Activated T-cell treated with anti-CD3 and anti-CD28 coated beads, Interleukin-2, amount 50 U/mL, for 1 hour (primary cell): ENCODE measurements at places on chromosomes 7 and 10.

- DNase-seq: no peak
Observed at GRCh38 chr10:124688386-124688785, 55.8 kb downstream of the FAM53B start.

DNA sequence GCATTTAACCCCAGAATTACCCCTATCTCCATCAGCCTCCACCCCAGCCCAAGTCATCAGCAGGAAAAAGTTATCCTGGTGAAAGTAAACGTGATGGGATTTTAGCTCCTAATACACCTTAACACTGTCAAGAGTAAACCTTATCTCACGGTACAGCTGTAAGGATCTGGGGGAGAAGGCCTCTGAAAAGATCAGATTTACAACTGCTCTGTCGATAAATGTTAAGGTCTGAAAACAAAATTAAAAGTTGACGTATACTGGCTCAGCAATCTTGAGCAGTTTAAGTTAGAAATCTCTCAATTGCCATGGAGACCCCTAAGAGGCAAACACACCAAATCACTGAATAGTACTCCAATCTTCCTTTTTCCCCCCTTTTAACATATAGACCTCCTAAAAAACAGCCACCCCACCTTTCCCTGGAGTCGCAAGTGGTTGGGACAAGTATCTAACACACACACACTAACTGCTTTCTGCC, 6.1 kb downstream of the SKAP2 start:
- DNase-seq: no peak

DNA sequence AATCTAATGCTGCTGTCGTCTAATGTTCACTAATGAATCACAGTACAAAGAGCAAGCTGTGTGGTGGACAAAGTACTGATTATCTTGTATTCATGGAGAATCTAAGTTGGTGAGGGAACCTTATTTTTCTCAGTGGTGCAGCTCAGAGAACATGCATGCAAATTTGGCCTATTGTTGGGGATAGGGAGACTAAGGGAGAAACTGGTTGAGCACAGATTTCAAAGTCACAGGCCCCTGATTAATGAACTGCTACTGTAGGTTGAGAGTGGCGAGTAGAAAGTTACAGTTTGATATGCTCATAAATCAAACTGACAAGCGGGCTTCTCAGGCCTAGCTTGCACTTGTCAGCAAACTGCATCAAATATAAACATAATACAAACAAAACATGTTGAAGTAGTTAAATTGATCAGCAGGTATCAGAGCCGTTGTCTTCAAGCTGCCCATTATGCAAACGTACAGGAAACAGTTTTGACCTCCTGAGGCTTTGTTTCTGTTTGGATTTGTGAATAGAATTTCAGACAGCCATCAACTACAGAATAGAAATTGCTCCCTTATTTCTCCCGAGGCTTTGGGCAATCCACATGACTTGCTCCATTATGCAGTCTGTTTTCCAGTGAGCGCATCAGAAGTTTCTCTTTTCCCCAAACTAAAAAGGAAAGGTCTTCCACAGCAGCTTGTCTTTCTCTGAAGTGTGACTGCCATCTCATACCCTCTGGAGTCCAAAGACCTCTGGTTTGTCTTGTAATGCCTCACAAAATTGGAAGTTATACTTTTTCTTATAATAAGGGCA, 215.8 kb downstream of the FOXP2 start:
- DNase-seq: no peak

DNA sequence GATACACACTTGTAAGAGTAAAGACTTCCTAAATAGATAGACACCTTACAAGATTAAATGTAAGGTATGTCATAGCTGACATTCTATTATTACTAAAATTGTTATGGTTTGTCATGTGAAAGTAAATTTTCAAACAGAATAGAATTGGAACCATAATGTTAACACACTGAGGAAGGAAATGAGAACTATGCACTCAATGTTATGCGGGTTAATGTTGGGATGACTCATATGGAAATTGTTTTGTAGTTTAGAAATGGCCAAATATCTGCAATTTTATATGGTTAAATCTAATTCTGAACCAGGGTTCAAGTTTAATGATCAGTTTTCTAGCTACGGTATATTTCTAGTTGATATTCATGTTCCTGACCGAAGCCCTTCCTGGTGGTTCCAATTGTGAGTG, 214.2 kb upstream of the ADO start:
- DNase-seq: no peak

GRCh38 chr7:90239050-90239449, 5.9 kb upstream of the CFAP69 start:
- no peak for DNase-seq

GRCh38 chr10:12518024-12518423, 168.7 kb downstream of the CAMK1D start:
- DNase-seq: no peak

DNA sequence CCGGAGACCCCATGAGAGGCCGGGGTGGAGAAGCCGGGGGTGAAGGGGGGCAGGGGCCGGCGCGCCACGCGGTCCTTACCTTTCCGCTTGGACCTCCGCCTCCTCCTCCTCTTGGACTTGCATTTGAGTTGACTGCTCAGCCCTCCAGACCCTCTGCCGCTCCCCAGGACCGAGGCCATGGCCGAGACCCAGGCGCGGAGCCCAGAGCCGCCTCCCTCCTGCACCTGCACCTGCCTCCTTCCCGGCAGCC, 428 bp downstream of the ADARB2 start:
- no peak for DNase-seq

DNA sequence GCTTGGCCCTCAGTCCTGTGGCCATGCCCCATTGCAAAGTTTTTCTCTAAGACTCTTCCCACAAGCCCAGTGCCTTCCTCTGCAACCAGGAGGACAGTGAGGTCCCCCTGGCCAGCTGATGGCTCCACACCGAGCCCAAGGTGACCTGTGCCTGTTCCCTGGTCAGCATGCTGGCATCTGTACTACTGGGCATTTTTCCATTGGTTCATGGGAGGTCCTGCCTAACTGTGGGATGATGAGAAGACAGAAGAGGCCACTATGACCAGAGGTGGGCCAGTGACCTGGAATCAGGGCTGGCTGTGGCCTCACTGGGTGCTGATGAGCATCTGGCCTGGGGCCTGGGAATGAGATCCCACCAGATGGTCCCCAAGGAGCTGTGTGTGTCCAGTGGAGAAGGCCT, 20.2 kb downstream of the CALML3 start:
- no peak for DNase-seq
